Panc1 (cell line): ENCODE measurements at places on chromosomes 4 and X. TPM values are rescaled to one million over a fixed set of nuclear protein-coding genes. Genes with fewer than 3 reads are reported as not detected.

DNA sequence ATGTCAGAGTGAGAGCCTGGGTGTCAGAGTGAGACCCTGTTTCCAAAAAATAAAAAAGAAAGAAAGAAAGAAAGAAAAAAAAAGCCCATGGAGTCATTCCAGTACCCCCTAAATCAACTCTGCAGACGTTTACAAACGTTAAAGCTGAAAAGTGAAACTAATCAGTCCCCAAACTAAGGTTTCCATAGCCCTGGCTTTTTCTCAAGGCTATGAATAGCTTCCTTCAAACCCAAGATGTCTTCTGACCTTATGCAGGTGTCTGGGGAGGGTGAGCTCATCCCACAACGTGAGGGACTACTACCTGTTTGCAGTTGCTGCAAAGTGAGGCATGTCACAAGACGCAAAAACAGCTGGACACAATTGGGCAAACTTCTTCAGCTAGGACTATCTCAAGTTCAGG, 144.0 kb downstream of the SH3KBP1 start:
- DNase-seq, result no peak

DNA sequence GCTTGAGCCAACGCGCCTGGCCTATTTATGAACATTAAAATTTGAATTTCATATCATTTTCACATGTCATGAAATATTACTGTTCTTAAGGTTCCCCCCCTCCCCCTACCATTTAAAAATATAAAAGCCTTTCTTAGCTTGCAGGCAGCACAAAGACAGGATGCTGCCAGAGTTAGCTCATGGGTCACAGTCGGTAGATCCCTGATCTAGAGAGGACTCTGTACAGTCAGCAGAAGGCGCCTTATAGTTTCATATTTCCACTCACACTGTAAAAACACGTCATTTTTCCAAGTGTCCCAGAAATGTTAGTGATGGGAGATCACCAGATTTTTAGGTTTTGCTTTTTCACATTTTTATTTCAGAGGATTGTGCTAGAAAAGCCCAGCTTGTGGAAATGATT, 12.2 kb downstream of the NOCT start:
- no peak for DNase-seq

DNA sequence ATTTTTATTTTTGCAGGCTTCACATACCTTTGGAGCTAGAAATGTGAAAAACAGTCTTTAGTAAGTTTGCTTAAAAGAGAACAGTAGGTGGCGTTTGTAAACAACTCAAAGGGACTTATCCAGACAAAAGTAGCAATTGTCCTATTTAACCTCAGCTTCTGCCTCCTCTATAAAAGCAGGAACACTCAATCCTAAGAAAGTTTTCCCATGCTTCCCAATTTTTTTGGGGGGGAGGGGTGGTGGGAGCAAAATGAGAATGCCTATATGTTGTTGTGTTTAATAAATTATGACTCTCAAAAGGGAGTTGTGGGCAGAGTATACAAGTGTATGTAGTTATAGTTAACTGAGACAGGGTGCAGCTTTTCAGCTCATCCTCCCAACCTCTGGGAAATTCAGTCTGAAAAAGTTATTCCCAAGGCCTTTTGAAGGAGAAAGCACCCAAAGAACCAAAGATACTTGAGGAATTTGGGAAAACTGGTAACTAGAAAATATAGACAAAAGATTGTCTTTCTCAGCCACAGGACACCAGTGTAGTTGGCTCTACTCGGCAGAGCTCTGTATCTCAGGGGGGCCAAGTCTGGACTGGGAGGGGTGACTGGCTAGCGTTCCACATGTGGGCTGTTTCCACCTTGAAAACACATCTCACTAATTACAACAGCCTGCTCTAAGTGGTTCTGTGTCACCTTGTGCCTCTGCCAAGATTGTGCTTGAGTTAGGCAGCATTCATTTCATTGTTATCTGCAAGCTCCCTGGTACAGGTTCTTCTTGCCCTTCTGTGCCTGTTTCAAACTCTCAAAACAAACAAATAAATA, 2.8 kb downstream of the SFRP2 start:
- DNase-seq, result peak; percentile 10

DNA sequence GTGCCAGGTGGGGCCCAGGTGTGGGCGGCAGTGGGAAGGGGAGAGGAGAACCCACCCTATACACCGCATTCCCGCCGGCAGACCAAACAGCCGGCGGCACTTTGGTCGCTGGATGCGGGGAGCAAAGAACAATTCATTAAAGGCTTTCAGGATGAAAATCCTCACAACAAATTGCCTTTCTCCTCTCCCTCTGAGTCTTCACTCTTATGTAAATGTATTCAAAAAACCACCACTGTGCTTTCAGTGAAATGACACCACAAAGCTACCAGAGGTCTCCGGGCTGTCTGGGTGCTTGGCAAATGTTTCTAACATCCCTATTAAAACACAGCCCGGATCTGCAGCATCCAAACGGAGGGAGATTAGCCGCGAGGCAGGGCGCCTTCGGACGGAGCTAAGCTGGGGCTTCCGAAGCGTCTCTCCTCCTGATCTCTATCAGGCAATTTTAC, 171.8 kb upstream of the TBL1X start:
- DNase-seq, result no peak

DNA sequence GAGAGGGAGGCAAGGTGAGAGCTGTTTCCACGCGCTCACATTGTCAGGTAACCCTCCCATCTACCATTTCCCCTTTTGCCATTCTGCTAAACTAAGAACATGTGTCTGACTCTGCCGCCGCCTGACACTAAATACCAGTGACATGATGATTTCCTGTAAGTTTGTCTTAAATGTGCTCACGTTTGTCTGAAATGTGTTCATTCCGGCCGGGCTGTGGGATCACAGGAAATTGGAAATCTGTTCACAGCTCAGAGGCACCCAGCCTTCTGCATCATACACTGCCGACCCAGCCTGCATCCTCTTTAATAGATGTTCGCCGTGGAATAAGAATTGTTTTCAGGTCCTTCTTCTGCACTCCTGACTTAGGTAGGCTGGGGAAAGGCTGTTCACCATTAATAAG, 336.2 kb upstream of the PPARGC1A start:
- DNase-seq, result no peak

DNA sequence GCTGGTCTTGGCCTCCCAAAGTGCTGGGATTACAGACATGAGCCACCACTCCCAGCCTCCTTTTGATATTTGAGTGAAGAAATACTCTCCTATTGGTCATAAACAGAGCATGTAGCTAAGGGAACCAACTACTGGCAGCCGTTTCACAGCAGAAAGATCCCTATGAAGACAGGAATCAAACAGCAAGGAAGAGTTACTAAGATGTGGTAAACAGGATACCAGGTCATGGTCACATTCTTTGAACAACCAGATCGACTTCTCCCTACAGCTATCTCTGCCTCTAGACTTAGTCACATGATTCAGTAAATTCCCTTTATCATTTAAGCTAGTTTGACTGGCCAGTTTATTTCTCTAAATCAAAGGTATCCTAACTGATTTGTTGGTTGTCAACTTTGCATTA, 9.0 kb upstream of the HNRNPD start:
- DNase-seq, result no peak

DNA sequence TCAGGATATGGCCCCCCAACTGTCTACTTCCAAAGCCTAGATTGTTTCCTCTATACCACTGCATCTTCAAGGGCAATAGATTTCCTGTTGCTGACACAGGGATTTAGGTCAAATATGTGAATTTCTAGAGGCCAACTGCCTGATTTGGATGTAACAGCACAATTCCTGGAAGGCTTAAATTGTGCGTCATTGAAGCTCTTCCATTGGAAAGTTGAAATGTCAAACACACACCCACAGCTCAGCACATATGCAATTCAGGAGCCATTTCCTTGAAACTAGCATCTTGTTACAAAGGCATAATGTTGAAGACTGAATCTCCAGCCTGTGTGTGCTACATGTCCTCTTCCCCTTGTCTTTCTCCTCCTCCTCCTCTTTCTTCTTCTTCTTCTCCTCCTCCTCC, 158.6 kb downstream of the STK32B start:
- DNase-seq, result no peak

- no peak for DNase-seq
Observed at GRCh38 chr4:126559961-126560360, 1072.8 kb upstream of the INTU start.

- no peak for DNase-seq
Observed at GRCh38 chrX:118971552-118971951, 2.9 kb upstream of the LONRF3 start.

- no peak for DNase-seq
Observed at GRCh38 chr4:145277011-145277410, 96.6 kb upstream of the OTUD4 start.

DNA sequence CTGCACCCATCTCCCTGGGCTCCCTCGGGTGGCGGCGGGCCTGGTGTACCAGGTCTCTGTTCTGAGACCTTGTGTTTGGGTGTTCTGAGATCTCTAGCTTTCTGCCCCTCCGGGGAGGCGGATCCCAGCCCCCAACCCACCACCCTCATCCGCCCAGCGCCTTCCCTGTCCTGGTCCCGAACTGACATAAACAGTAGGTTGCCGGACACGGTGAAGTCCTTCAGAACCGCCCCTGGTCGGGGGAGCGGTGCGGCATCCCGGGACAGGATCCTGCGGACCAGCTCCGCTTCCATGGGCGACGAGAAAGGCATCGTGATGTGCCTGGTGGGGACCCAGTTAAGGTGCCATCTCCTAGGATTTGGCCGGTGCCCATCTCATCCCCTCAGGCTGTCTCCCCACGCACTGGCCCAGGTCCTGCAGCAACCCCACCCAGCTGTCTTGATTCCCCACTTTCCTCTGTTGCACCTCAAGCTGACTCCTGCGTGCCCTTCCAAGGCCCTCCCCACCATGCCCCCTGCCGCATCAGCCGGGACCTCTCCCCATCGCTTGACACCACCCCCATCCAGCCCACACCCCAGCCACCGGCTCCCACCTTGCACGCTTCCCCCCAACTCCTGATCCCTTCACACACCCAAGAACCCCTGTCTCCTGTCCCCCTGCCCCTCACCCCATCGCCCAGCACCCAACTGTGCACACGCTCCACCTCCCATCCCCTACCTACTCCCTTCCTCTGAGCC, 900 bp downstream of the CTAG2 start:
- no peak for DNase-seq

GRCh38 chr4:38605753-38606586, 58.0 kb upstream of the KLF3 start:
- no peak for DNase-seq

- DNase-seq, result no peak
Observed at GRCh38 chr4:164108971-164109370, 614.5 kb downstream of the TMA16 start.

- DNase-seq, result no peak
Observed at GRCh38 chr4:1597021-1597931, 86.8 kb downstream of the FAM53A start.

DNA sequence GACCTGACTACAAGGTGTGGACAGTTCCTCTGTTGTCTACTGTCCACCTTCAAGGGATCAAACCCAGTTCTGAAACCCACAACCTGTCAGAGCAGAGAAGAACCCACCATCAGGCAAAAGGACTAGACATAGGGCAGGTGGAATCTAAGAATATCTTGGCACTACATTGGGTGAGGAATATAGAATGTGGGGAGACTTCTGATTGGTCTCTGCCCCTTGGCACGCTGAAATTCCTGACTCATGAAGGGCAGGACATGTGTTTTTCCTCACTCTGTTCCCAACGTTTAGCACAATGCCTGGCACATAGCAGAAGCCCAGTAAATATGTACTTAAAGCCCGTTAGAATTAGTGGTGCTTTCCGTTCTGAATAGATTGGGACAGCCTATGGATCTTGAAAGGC, 59.3 kb downstream of the TSPAN7 start:
- no peak for DNase-seq

DNA sequence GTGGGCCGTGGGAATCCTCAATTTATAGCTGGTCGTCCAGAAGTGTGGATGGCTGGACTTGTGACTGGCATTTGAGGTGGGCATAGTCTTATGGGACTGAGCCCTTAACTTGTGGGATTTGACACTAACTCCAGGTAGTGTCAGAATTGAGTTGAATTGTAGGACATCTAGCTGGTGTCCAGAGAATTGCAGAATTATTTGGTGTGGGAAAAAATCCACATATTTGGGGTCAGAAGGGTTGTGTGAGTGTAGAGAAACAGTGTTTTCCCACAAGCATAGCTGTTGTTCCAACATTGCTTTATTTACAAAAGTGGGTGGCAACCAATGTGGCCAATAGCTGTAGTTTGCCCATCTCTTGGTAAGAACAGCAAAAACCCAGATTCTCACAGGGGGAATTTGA, 91.3 kb downstream of the MOSPD2 start:
- DNase-seq, result no peak

GRCh38 chrX:73076838-73077237, 2.5 kb downstream of the PABPC1L2A start:
- no peak for DNase-seq

GRCh38 chrX:134006484-134007161, 21.2 kb upstream of the GPC3 start:
- no peak for DNase-seq

DNA sequence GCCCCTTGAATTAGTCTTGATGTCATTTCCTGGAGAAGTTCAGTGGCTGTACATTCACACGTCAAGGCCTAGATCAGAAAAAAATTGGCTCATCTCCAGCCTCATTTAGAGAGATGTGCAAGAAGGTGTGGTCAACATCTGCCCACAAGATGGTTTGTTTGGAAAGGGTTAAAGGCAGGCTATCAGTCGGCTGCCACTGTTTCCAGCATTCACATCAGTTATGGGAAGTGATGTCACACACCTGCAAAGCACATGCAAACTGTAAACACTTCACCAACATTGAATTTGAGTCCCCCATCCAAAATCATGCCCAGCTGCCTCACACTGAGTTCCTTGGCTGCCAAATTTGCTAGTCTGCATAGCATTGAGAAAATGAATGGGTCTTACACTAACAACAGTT, 498.3 kb upstream of the INTU start:
- no peak for DNase-seq

DNA sequence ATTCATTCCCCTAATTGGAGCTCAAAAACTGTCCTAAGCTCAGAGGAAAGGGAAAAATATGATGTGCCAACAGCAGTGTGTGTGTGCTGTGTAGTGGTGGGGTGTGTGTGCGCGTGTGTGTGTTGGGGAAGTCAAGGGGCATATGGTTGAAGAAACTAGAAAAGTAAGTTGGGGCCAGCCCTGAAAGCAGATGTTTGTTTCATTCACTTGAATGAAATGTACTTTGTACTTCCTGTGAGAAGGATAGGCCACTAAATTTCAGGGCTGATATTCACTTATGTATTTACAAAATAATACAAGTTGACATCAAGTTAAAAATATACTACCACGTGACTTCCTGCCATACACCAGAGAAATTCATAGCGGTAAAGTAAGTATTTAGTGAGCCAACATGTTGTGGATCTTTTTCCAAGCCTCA, 151.3 kb upstream of the JADE1 start:
- no peak for DNase-seq

The TBC1D14 gene
- total RNA-seq, result 36.3 TPM

The SAT1 gene
- 173 TPM for total RNA-seq

The IL2 gene
- total RNA-seq, result 0.57 TPM

The MAGEH1 gene
- 5.7 TPM for total RNA-seq

The SOD3 gene
- 1.0 TPM for total RNA-seq

The IQSEC2 gene
- 38.8 TPM for total RNA-seq

The PLXNB3 gene
- total RNA-seq, result 14.3 TPM
